ENCODE measurements at places on chromosomes 4 and X.

- no peak for DNase-seq
These were observed 32.9 kb downstream of the PIGG start for GRCh38 chr4:531721-532565.

GRCh38 chr4:85777908-85778631 lies 303.1 kb downstream of the ARHGAP24 start:
- no peak for DNase-seq

DNA sequence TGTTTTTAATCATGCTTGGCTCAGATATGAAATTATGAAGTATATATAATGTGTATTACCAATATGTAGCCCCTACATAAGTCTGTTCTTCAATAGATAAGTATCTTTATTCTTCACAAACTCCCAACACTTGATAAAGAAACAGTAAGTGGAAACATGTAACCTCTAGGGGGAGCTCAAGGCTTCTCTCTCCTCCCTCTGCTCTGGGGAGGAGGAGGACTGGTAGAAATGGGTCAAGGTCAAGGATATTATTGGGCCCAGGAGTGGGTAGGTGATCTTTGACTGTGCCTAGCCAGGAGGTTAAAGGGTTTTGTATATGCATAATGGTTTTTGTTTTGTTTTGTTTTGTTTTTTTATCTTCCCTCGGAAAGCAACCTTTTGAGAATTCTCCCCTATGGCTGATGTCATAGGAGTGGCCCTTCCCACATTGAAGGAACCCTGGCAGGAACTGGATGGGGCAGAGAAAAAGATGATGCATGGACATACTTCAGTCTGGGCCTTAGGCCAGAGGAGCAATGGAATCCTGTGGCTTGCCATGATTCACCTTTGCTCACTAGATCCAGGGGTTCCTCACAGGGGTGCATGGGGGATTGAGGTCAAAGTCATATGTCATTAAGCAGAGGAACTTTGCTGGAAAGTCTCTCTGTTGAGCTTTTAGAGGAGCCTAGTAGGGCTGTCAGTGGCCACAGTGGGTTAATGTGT lies 460.3 kb downstream of the MID1IP1 start:
- no peak for DNase-seq

DNA sequence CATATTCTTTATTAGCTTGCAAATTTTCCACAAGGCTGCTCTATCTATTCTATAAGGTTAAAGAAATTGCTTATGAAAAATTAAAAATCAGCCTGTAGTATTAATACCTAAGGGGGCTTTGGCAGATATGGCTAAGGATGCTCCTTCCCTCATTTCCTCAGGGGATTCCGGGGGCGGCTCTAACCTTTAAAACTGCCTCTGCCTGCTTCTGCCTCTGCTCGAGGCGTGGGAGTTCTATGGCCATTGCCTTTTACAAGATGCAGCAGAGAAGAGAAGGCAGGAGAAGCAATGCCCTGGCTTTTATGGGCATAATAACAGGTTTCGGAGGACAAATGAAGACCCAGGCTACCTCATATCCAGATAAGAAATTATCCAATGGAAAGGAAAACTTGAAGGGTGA lies 8.6 kb upstream of the CDKN2AIP start:
- no peak for DNase-seq

GRCh38 chrX:8845060-8845459 lies 43.9 kb upstream of the FAM9A start:
- DNase-seq = no peak

DNA sequence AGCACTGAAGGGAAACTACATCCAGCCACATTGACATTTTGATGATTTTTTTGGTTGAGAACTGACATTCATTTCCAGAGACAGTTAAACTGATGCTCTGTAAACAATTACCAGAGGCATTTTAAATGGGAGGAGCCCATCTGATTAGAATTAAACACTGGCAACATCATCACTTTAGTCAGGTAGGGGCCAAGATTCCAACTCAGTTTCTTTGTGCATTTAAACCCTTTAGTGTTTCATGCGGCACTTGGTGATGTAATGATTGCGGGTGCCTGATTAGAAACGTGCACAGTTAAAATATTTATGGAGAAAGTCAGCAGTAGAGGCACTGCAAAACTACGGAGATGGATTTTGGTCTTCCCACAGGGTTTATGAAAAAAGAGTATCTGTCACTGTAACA lies 16.1 kb downstream of the TNIP3 start:
- no peak for DNase-seq

DNA sequence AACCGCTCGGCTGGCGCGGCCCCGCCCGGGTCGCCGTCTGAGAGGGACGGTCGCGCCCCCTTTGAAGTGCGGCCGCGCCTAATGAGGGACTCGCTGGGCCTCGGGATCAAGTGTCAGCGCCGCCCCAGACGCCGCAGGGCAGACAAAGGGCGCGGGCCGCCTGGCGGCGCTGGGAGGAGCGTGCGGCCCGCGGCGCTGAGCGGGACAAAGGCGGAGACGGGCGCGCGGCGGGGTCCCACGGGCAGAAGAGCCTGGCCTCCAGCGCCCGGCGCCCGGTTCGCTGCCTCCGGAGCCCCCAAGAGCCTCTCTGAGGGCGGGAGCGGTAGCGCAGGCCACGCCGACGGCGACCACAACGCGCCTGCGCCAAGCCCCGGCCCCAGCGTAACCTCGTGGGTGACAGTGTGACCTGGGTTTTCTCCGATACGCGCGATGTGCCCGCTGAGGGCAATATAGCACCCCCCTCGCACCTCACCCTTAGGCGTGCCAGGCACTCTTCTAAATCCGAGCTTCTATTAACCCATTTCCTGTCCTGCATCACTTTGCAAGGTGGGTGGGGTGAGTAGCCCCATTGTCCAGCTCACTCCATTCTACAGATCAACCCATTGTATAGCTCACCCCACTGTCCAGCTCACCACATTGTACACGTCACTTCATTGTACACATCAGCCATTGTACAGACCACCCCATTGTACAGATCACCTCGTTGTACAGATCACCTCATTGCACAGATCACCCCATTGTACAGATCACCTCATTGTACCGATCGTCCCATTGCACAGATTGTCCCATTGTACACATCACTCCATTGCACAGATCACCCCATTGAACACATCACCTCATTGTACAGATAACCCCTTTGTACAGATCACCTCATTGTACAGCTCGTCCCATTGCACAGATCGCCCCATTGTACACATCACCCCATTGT lies 33.7 kb upstream of the STX18 start:
- DNase-seq = peak; percentile 40

DNA sequence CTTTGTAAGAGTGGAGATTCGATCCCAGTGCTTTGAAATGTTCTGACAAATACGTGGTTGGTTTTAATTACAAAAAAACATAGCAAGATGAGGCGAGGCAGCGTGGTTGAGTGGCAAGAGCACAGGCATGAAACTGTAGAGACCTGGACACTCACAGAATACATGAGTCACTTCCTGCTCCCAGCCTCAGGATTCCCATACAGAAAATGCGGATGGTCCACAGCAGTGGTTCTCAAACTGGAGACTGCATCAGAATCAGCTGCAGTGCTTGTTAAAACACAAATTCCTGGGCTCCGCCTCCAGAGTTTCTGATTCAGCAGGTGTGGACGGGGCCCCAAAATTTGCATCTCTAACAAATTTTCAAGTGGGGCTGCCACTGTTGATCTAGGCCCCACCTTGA lies 10.1 kb downstream of the OTOP1 start:
- no peak for DNase-seq

- no peak for DNase-seq
These were observed 152.8 kb downstream of the RASL11B start for GRCh38 chr4:53014881-53015280.

- DNase-seq = no peak
These were observed 9.8 kb upstream of the HMGB2 start for GRCh38 chr4:173343832-173344397.

DNA sequence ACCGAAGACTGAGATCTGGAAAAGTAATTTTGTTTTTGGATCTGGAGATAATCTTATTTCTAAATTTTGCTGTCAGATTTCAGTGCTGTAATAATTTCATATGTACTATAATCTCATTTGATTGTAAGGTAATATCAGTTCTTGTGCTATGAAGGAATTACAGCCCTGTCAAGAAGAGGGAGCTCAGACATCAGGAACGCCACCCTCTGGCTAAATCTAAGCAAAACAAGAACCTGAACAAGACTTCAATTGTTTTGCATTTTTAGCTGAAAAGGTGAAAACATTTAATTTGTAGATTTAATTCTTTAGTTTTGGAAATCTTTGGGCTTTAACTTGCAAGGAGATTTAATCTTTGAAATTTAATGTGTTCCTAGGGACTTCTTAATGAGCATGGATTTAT lies 525.4 kb upstream of the HS3ST1 start:
- no peak for DNase-seq

DNA sequence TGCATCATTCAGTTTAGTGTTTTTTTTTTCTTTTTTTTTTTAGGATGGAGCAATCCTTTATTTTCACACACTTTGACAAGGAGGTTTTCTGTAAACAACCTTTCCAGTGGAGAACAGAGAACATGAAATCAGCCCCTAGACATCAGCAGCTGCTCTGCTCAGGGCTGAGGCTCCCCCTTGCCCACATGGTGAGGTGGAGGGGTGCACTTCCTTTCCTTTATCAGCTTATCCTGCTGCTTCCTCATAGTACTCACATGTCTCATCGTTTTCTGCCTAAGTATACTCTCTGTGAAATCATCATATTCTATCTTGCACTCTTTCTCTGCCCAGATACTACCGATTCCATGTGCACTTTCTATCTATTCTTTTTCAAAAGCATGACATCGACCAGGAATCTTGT lies 47.6 kb upstream of the PRSS12 start:
- DNase-seq = no peak

DNA sequence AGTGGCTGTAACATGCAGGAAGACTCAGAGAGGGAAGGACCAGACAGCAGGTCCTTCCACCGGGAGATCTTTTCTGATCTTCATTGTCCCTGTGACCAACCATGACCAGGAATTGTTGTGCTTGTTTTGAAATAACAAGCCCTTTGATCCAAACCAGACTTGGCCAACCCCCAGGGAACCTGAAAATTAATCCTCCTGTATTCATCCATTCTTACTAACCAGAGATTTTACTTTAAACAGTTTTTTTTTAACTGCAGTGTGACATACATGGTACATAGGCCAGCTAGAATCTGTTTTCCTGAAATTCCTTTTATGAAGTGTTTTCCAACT lies 4.0 kb downstream of the WFS1 start:
- DNase-seq = no peak

GRCh38 chrX:16125520-16126149 lies 2.3 kb downstream of the GRPR start:
- no peak for DNase-seq

DNA sequence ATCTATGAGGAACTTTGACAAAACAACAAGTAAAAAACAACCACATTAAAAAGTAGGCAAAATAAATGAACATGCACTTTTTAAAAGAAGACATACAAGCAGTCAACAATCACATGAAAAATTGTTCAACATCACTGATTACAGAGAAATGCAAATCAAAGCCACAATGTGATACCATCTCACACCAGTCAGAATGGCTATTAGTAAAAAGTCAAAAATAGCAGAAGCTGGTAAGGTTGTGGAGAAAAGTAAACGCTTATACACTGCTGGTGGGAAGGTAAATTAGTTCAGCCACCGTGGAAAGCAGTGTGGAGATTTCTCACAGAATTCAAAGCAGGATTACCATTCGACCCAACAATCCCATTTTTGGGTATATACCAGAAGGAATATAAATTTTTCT lies 17.0 kb upstream of the LNX1 start:
- no peak for DNase-seq

GRCh38 chr4:65021737-65022136 lies 612.5 kb upstream of the TECRL start:
- DNase-seq = no peak

DNA sequence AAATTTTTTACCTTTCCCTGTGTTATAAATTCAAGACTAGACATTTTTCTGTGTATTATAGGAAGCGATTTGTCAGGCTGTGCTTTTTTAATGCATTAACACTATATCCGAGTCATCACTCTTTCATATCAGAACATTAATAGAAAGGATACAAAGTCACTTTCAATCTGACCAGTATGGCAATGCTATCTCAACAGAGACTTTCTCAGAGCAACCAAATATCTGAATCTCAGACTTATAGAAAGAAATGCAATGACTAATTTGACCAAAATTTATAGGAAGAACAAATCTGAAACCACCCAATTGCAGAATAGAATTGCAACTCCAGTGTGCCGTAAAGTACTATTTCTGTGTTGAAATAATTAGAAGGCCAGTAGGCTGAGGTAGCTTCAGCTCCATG lies 473 bp upstream of the TKTL2 start:
- DNase-seq = no peak

- no peak for DNase-seq
These were observed 47.7 kb downstream of the TIGD2 start for GRCh38 chr4:89158884-89159503.

DNA sequence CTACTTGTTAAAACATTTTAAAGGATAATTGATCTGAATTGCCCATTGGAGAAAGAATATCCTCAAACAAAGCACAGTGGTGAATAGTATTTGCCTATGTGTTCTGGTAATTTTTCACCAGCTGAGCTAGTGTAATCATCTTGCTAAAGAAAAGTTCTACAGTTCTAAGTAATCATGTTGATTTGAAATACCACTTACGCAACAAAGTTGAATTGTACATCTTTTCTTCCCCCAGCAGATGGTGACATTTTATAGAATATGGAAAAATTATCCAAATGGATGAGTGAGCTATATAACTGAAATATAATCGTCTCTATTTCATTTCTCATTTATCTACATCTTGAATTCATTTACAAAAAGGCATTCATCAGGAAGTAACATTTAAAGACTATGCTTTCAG lies 9.7 kb upstream of the ZNF674 start:
- DNase-seq = no peak

DNA sequence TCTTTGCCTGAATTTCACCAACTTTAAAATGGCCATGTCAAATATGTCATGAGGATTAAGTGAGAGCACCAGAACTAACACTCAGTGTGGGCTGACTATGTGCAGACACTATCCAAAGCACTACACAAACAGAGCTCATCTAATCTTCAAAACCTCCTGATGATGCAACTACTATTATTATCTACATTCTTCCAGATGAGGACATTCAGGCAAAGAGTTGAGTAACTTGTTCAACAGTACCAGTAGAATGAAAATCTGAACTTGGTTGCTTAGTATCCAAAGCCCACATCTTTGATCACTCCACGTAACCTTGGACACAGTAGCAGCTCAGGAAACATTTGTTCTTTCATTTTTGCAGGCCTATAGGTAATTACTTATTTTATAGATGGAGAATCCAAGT lies 90.1 kb downstream of the ATP8A1 start:
- no peak for DNase-seq

DNA sequence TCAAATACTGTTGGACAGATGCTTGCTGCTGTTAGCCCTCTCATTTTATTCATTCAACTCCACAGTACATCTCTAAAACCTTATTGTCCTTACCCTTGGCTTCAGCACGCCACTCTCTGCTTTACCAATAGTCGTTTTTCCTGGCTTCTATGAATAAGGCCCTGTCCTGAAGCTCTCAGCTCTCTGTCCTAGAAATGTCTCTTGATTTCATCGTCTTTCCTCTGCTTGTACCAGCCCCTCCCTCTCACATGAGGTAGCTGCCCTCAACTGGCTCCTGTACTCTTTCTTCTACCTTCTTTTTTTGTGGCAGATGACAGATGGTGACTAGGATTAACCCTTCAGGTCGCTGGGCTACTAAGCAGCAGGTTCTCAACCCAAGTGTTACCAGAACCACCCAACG lies 11.4 kb downstream of the ADGRA3 start:
- no peak for DNase-seq

- DNase-seq = no peak
These were observed 98.9 kb upstream of the PDLIM3 start for GRCh38 chr4:185634066-185634652.
